ENCODE measurements at places on chromosomes 1 and 21.
A peak's percentile ranks its signal among the peaks of the same experiment; 100 is the strongest.

DNA sequence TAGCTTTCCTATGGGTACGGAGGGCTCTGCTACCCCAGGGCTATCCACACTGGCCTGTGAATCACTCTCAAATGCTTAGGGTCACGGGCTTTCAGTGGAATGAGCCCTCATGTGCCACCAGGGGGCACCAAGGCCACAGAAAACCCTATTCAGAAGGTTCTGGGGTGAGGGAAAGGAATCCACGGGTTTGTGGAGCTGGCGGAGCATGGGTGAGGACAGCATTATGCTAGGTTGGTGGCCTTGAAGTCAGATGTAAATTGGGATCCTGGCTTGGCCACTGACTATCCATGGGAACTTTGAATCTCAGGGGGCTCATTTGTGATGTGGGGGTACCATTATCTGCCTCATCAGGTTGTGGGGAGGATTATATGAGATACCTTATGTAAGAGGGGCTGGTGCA is 5.1 kb upstream of the LAMTOR5 start:
- peak; percentile 75 for DNase-seq

- DNase-seq: no peak
Measured at GRCh38 chr1:50181027-50181663, 72.4 kb downstream of the ELAVL4 start.

GRCh38 chr1:25675729-25676476 is 59.3 kb downstream of the MAN1C1 start:
- DNase-seq: peak; percentile 88

DNA sequence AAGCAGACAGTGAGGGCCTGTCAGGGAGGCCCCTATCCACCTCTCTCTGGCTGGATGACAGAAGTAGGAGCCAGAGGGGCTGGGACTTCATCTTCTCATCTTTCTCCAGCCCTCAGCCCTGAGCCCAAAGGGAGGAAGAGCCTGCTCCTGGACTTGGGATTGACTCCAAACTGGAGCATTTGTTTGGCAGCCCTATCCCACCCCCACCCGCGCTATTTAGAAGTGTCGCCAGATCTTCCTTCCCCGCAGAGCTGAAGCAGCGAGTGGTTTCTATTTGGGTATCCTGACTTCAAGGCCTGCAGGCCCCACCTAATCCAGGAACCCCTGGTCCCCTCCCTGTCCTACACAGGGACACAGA is 9.6 kb downstream of the NES start:
- DNase-seq: no peak

DNA sequence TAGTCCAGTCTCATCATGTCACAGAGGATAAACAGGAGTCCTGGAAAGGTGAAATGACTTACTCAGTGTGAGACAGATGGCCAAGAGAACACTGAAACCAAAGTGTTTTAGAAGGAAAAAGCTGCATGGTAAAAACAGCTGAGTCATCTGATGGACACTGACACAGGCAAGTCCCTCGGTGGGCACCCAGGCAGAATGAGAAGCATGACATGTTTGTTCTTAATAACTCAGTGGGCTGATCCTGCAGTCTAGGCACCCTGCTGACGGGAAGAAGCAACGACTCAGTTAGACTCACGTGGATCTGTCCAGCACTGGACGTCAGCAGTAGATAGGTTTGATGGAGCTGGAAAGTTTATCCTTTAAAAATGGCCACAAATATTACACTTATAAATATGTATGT is 116.9 kb downstream of the RGS7 start:
- no peak for DNase-seq

Data from activated CD4-positive, alpha-beta T cell treated with anti-CD3 and anti-CD28 coated beads for 48 hours (primary cell).